ENCODE measurements at places on chromosomes 4 and X.

DNA sequence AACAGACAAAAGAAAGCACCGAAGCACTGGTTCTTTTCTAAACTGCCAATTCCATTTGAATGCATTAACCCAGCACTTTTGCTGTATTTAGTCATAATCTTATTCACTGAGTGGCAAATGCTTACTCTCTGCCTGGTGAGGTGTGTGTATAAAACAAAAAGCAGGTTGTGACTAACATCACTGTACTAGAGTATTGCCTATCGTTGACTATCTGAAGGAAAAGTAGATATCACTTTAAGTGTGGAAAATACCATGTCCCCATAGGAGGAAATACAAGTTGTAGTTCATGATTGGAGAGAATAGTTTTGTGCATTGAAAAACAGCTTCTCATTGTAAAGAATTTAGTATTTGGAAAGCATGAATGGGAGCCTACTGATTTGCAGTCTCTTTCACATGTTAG is 2.7 kb downstream of the PDLIM5 start:
- H3K4me3 ChIP-seq = no peak overlapping the region
- H3K27me3 ChIP-seq = no peaks in the 10 kb centered on the region

DNA sequence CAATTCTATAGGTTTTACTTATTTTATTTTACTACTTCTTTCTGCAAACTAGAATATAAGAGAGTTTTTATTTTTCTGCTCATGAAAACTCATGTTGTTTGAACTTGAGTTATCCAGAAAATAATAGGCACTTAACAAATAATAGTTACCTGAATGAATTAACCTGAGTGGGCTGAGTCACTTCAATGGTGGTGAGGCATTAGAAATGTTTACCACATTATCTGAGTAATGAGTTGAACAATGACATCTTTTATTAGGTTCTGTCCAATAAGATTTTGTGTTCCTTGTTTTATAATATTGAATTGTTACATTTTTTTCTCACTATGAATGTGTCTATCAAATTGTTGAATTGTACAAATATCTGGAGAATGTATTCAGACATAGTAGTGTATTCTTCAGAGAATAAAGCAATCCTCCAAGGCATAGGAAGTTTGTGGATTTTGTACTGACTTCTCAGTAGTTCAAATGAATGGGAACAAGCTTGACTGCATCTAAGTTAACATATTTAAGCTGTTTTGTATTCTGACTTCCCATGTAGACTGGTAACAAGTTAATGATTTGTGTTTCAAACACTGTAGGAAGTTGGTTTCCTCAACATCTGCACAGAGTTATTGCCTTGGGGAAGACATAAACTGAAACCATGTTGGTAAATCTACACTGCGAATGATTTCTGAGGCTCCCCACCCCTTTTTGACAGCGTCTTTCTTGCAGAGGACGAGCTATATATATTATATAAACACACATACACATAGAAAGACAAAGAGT is 1808.9 kb upstream of the TENM3 start:
- H3K4me3 ChIP-seq = no peak overlapping the region
- H3K27ac ChIP-seq = no peak overlapping the region
- H3K36me3 ChIP-seq = no peaks in the 10 kb centered on the region
- DNase-seq = no peak

- H3K27me3 ChIP-seq = no peaks in the 10 kb centered on the region
- no peak for DNase-seq
- no peak overlapping the region for H3K4me3 ChIP-seq
- H3K27ac ChIP-seq = no peak overlapping the region
Measured at GRCh38 chrX:52082578-52082977, 13.6 kb upstream of the MAGED4B start.

DNA sequence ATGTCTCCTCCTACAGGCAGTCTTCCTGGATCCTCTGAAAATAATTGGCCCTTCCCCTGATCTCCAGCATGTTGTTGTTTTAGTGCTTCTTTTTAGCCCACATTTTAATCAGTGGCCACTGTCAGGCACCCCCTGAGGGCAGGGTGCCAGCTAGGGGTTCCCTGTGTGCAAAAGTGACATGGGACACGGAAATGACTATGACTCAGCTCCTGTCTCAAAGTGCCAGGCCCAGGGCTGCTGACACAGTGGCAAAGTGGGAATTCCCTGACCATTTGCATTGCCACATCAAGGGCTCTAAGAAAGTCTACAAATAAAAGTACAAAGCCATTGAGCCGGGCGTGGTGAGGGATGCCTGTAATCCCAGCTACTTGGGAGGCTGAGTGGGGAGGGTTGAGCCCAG is 24.8 kb downstream of the HMX1 start:
- H3K27ac ChIP-seq = no peak overlapping the region
- H3K36me3 ChIP-seq = no peaks in the 10 kb centered on the region
- no peaks in the 10 kb centered on the region for H3K4me1 ChIP-seq
- peaks cover 32% of the 10 kb centered on the region for H3K27me3 ChIP-seq
- H3K4me3 ChIP-seq = no peak overlapping the region
- DNase-seq = peak; percentile 38

DNA sequence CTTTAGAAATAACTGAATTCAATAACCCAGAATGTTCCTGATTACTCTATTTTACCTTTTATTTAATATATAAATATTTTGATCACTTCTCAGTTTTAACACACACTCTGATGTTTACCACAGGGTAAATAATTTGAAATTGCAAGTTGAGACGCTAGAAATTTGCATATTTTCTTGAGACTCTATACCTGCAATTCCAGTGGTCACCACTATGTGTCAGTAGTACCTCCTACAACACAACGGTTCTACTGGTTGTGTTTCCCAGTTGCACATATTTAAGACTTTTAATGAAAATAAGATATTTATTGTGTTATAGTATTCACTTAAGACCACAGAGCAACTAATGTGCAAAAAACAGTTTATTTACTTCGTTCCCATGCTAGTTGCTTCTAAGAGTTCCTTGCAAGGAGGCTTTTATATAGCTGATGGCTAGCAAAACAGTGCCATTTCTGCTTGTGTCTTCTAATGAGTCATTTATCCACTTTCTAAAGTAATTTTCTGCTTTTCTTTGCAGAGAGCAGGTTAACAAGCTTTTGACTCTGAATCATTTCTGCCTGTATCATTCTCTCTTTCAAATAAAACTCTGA is 98.9 kb upstream of the PDLIM3 start:
- H3K36me3 ChIP-seq = no peaks in the 10 kb centered on the region
- no peak for DNase-seq
- peaks cover 5% of the 10 kb centered on the region for H3K27me3 ChIP-seq
- H3K4me1 ChIP-seq = peaks cover 3% of the 10 kb centered on the region

DNA sequence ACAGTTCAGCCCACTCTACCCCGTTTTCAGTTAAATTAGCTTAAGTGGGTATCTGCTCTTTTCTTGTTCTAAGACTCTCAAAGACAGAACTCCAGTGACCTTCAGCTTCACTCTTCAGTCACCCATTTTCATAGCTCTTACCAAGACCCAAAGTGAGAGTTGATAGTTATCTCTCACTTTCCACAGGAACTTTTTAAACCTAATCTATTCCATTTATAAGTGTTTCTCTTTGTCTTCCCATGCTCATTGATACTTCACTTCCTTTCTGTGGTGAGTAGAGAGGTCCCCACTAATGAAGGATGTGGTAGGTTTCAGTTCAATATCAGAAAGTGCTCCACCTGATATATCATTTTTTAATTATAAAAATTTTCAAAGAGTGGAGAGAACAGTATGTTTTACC is 33.4 kb downstream of the COX18 start:
- no peak overlapping the region for H3K27ac ChIP-seq
- no peaks in the 10 kb centered on the region for H3K4me1 ChIP-seq
- H3K4me3 ChIP-seq = no peak overlapping the region
- no peak for DNase-seq
- peaks cover 2% of the 10 kb centered on the region for H3K27me3 ChIP-seq
- H3K36me3 ChIP-seq = peaks cover 3% of the 10 kb centered on the region

DNA sequence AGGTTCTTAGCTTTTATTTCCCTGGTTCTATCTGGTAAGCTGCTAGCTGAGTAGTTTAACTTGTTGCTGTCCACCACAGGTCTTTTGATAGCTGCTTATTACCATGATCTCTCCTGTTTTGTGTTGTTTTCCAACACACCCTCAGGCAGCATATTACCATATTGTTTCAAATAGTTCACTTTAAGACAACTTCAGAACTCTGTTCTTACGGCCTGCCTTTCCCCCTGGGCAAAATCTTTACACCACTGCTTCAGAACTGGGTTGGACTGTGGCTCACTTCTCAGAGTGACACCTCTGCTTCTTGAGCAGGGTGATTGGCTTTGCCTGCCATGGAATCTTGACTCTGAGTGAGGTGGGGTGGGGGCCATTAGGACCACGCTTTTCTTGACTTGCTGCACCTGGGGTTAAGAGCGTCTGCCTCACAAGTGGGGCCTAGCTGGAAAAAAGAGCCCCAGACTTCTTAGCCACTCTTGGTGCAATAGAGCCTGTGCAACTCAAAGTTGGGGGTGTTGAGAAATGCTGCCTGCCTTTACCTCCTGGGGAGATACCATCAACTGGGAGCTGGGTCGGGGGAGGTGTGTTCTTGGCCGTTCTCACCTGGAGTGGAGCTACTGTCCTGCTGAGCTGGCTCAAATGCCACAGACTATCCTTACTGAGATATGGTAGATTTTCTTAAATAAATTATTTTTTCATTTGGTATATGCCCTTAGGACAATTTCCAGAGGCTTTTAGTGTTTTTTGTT is 23.4 kb downstream of the USP9X start:
- DNase-seq = no peak
- H3K27ac ChIP-seq = peak overlapping the region; percentile 63
- H3K4me1 ChIP-seq = peaks cover 65% of the 10 kb centered on the region
- peaks cover 10% of the 10 kb centered on the region for H3K36me3 ChIP-seq

DNA sequence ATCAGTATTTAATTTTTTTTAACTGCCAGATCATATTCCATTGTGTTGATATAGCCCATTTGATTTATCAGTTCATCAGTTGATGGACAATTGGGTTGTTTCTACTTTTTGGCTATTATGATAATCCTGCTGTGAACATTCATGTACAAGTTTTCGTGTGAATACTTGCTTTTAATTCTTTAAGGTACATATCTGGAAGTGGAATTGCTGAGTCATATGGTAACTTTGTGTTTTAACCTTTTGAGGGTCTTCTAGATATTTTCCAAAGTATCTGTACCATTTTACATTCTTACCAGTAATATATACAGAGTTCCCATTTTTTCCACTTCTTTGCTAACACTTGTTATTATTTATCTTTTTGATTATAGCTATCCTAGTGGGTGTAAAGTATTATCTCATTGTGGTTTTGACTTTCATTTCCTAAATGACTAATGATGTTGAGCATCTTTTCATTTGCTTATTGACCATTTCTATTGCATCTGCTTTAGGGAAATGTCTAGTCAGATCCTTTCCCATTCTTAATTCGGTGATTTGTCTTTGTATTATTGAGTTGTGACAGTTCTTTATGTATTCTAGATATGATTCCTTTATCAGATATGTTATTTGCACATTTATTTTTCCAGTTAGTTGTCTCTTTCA is 75.2 kb upstream of the NUDT6 start:
- DNase-seq = no peak
- H3K4me3 ChIP-seq = no peak overlapping the region
- no peak overlapping the region for H3K27ac ChIP-seq

- peaks cover 25% of the 10 kb centered on the region for H3K36me3 ChIP-seq
- H3K4me1 ChIP-seq = no peaks in the 10 kb centered on the region
- no peak overlapping the region for H3K4me3 ChIP-seq
- DNase-seq = no peak
Measured at GRCh38 chr4:139402436-139402835, 51.5 kb upstream of the RAB33B start.

DNA sequence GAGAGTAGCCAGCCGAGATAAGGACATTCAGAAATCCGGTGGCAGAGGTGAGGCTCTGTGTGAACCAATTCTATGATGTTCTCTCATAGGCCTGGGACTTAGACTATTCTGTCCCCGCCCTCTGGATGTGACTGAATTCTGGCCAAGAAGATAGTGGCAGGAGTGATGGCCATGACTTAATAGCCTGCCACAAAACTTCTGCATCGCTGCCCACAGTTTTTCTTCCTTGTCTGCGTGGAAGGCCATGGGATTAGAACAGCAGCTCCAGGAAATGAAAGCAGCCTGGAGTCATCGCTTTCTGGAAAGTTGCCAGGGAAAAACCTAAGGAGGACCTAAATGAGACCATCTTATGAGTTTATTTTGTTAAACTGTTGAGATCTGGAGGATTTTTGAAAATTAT is 134.7 kb downstream of the F11 start:
- H3K4me1 ChIP-seq = no peaks in the 10 kb centered on the region
- H3K27ac ChIP-seq = no peak overlapping the region
- peaks cover 5% of the 10 kb centered on the region for H3K36me3 ChIP-seq
- H3K27me3 ChIP-seq = no peaks in the 10 kb centered on the region
- DNase-seq = no peak

GRCh38 chr4:57448452-57448851 is 338.3 kb upstream of the IGFBP7 start:
- no peaks in the 10 kb centered on the region for H3K4me1 ChIP-seq
- H3K27ac ChIP-seq = no peak overlapping the region
- no peak for DNase-seq

- H3K27ac ChIP-seq = no peak overlapping the region
- no peaks in the 10 kb centered on the region for H3K27me3 ChIP-seq
- DNase-seq = no peak
- H3K4me1 ChIP-seq = no peaks in the 10 kb centered on the region
- no peaks in the 10 kb centered on the region for H3K36me3 ChIP-seq
Measured at GRCh38 chr4:115711575-115711974, 598.2 kb upstream of the NDST4 start.

GRCh38 chr4:168475745-168476144 is 4.5 kb downstream of the DDX60L start:
- no peak overlapping the region for H3K4me3 ChIP-seq
- no peak overlapping the region for H3K27ac ChIP-seq
- peaks cover 28% of the 10 kb centered on the region for H3K4me1 ChIP-seq
- no peaks in the 10 kb centered on the region for H3K27me3 ChIP-seq

DNA sequence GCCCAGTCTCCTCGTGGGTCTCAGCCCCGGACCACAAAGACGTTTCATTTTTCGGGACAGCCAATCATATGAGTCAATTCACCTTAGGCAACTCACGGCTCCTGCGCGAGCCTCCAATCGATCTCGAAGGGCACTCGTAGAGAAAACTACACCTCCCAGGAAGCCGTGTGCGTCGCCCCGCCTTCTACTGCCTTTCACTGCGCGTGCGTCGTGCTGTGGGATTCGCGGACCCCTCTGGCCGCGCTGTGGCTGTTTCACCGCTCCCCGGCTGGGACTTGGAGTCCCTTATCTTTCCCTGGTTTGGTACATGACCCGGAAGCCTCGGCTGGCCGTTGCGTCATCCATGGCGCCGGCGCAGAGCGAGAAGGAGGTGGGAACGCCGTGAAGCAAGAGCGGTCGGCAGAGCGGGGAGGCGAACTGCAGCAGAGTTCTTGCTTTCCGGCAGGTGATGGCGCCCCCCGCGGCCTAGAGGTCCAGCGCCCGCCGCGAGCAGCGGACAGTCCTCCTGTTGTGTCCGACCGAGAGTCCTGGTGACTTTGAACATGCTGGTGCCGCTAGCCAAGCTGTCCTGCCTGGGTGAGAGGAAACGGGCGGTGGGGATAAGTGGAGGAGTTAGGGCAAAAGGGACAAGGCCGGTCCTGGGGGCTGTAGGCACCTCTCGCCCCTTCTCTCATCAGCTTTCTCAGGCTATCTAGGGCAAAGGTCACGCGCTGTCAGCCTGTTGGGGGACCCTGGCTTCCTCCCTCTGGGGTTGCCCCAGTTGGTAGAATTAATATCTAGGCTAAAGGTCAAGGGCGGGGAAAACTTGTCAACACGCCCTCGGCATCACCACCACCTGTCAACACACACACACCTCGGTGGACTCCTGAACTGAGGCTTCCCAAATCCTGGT is at the start of gene ETFDH:
Gene ETFDH, plus strand, starts transcription at position 382 of the 892 bp plus-strand sequence. Its CDS starts 161 bp downstream, at position 543.
- no peaks in the 10 kb centered on the region for H3K36me3 ChIP-seq
- H3K27me3 ChIP-seq = no peaks in the 10 kb centered on the region
- DNase-seq = peak; percentile 91
- H3K4me3 ChIP-seq = peak within 1 kb of the TSS; percentile 96

Measured in naive thymus-derived CD8-positive, alpha-beta T cell (primary cell).